Thoracic aorta (tissue), 2 donors: ENCODE measurements at places on chromosomes 7 and 10. TPM values are rescaled to one million over a fixed set of nuclear protein-coding genes. Genes with fewer than 3 reads are reported as not detected.

DNA sequence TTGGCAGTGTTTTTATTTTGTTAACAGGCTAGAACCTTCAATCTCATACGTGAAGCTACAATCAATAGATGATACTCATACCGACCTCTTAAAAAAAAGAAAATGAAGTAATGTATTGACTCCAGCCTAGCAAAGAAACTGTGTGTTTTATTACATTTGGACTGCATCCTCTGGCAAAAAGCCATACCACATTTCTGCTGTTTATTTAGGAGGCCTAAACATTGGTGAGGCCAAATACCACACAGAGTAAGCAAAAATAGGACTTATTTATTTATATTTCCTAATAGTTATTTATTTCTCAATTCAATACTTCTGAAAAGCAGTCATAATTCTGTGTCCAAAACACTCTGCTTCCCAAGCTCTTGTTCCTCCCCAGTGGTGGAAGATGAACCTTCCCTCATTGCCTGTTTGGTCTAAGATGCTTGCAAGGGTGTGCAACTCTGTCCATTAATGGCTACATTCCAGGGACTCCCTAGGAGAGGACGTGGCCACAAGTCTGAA is 398.8 kb upstream of the KLF6 start:
- peaks cover 10% of the 10 kb centered on the region for H3K4me1 ChIP-seq
- no peak overlapping the region for H3K4me3 ChIP-seq
- H3K27me3 ChIP-seq: no peaks in the 10 kb centered on the region
- DNase-seq: no peak
- no peak overlapping the region for H3K27ac ChIP-seq

DNA sequence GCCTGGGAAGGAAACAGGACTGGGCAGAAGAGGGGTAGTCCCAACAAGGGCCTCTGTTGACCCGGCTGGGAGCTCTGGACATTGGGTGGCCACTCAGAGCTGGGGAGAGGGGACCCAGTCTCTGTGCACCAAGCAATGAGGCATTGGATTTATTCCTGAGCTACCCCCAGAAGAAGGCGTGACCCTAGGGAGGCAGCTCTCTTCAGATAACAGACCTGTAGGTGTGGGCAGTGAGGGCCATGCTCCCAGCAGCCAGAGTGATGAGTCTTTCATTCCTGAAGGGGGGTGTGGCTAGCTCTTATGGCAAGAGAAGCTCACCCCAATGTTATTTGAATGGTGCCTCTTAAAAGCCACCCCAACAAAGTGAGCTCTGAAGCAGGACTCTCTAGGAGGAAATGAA is 20.4 kb downstream of the TEX36 start:
- no peaks in the 10 kb centered on the region for H3K4me1 ChIP-seq
- H3K36me3 ChIP-seq: no peaks in the 10 kb centered on the region
- DNase-seq: no peak
- no peak overlapping the region for H3K4me3 ChIP-seq

GRCh38 chr7:140285938-140286337 is 109.2 kb upstream of the KDM7A start:
- DNase-seq: no peak
- H3K4me1 ChIP-seq: no peaks in the 10 kb centered on the region
- H3K36me3 ChIP-seq: no peaks in the 10 kb centered on the region
- no peak overlapping the region for H3K4me3 ChIP-seq

GRCh38 chr7:155463114-155463811 is 5.3 kb downstream of the EN2 start:
- no peak overlapping the region for H3K4me3 ChIP-seq
- no peak for DNase-seq
- H3K36me3 ChIP-seq: no peaks in the 10 kb centered on the region
- H3K4me1 ChIP-seq: peaks cover 17% of the 10 kb centered on the region

OR2A12 gene
- not detected for total RNA-seq

SLC29A4 gene
- 0.21 TPM for total RNA-seq
